ENCODE measurements at places on chromosomes 7 and 10. TPM values are rescaled to one million over a fixed set of nuclear protein-coding genes. Genes with fewer than 3 reads are reported as not detected.

Gene MEOX2
- 0.28 TPM for polyA plus RNA-seq

GRCh38 chr7:120856198-120856597 is 1.7 kb downstream of the TSPAN12 start:
- no peak for DNase-seq

- DNase-seq, result no peak
Observed at GRCh38 chr7:144050093-144050492, 1.3 kb downstream of the OR2A5 start.

Gene STEAP1
- 26.1 TPM for polyA plus RNA-seq

- DNase-seq, result peak; percentile 55
Observed at GRCh38 chr7:130982160-130982638, 248.2 kb upstream of the KLF14 start.

DNA sequence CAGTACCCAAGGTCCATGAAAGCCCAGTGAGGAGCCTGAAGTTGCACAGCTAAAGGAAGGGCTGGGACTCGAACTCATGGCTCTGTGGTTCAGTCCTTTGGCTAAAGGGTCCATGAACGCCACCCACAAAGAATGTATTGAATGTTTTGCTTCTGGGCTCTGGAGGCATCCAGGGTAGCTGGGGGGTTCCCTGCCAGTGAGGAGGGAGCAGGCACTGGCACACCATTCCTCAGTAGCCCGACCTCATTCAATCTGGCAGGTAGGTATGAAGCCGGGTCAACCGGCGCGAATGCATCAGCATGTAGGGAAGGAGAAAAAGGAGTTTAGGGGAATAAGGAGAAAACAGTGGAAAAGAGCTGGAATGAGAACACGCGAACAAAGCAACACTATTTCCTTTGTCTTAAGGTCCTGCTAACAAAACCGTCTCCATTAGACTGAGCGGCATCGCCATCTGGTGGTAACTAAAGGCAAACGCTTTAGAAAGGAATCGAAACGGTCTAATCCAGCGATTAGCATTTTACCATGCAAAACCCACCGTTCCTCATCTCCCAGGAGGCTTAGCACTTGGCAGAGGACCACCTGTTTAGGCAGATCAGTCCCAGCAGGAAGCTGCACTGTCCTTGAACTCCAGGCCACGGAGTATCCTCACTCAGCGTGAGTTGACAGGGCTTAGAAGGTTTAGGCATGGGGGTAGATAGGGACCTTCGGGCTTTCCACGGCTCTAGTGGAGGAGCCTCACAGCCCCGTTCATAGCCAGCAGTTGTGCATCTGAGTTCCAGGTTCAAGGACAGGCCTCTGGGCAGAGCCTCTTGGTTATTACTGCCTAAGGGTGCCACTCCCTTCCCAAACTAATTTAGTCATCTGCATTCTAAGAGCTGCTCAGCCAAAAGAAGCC is 122.8 kb downstream of the UBE2H start:
- peak; percentile 79 for DNase-seq

DNA sequence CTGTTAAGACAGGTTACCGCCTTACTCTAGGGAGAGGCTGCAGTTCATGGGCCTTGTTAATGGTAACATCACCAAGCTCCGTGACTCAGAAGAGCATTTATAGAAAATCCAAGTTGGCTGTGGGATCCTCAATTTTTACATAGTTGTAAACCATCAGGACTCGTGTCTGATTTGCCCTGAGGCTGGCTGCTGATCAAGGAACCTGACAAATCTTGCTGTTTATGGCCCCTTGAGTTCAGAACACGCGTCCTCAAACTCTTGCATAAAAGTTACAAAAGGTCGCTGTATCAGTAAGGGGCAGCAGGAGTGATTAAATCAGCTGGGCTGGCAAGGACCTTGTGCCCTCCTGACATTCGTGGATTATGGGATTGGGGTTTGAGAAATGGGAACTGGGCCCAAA is 4.6 kb downstream of the SLC13A4 start:
- no peak for DNase-seq

- DNase-seq, result no peak
Observed at GRCh38 chr10:122362621-122363020, 11.9 kb upstream of the PLEKHA1 start.

GRCh38 chr7:3106361-3106826 is 62.7 kb upstream of the CARD11 start:
- DNase-seq, result peak; percentile 29

Gene ITPRID1
- polyA plus RNA-seq, result not detected

GRCh38 chr10:89645742-89646172 is 715 bp upstream of the PANK1 start:
- DNase-seq, result no peak

DNA sequence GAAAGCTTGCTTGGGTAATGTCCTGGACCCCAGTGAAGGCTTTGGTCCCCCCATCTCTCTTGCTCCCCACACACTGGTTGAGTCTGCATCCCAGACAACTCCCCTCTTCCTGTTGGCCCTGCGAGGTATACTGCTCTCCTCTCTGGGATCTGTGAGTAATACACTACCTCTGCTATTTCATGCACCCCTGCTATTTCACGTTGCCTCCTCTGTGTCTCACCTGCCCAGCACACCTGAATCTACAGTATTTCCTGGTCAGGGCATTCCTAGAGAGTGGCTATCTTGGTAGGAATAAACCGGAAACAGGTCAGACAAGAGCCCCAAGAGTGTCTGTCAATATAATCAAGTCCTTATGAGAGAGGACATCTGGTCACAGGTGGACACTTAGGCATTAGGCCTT is 114.3 kb upstream of the ODAD2 start:
- DNase-seq, result no peak

Gene CD36
- polyA plus RNA-seq, result 102 TPM

DNA sequence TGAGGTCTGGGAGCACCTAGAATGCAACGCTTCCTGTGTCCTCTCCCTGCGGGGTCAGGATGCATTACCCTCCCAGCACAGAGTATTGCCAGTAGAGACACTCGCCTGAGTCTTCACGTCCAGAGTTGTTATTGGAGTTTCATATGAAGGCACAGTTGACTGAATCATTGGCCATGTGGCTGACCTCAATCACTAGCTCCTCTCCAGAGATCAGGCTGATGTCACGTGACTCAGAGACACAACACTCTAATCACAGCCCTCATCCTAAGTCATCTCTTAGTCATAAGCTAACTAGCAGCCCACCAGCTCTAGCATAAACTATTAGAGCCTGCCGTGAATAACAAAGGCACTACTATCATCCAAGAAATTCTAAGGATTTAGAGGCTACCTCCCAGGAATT is 107.8 kb downstream of the HECW1 start:
- DNase-seq, result peak; percentile 92

Gene PLEKHS1
- not detected for polyA plus RNA-seq

DNA sequence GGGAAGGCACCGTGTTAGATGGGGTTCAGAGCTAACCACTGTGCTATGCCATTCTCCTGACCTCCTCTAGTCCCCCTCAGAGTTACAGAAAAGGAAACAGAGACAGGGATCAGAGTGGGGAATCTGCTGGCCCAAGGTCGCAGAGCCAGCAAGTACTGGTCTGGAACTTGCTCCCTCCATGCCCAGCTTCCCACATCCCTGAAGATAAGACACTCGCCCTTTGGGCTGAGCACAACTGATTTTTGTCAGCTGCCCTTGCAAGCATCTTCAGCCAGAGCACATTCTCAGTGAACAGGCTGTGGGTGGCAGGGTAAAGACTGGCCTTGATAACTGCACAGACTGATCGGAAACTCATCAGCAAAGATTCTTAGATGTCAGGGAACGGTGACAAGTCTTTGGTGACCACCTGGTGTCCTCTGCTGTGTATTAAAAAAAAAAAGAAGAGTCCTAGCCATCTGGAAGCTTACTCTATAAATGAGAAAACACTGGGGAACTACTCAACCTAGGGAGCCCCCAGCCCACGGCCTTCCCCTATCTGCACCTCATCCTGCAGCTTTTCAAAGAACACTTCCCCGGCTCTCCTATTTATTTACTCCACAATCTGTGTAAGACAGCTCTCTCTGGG is 1.3 kb upstream of the SORBS1 start:
- DNase-seq, result no peak

DNA sequence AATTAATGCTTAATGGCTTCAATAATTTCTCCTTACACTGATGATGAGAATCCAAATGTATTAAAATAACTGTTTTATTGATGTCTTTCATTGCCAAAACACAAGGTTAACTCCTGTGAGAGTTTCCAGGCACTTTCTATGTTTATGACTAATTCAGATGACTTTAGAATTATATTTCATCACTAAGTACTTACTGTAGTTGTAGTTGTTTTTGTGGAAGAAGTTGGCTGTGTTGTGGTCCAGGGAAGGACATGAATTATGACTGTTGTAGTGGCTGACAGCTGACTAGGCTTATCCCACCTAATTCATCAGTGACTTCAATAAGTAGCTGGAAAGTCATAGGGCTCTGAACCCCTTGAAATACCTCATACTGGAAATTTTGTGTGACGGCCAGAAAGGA is 254.8 kb downstream of the HGF start:
- peak; percentile 42 for DNase-seq

GRCh38 chr10:100575585-100576281 is 40.0 kb downstream of the HIF1AN start:
- no peak for DNase-seq

- no peak for DNase-seq
Observed at GRCh38 chr7:15303357-15303756, 258.5 kb downstream of the AGMO start.

Gene UFSP1
- 1.1 TPM for polyA plus RNA-seq

DNA sequence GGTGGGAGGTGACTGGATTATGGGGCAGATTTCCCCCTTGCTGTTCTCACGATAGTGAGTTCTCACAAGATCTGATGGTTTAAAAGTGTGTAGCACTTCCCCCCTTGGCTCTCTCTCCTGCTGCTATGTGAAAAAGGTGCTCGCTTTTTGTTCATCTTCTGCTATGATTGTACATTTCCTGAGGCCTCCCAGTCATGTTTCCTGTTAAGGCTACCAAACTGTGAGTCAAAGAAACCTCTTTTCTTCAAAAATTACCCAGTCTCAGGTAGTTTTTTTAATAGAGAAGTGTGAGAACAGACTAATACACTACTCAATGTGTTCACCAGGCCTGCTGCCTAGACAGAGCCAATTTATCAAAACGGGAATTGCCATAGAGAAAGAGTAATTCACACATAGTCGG is 49.7 kb downstream of the SDHAF3 start:
- no peak for DNase-seq

GRCh38 chr10:60652628-60653027 is 125.7 kb upstream of the CDK1 start:
- DNase-seq, result no peak

DNA sequence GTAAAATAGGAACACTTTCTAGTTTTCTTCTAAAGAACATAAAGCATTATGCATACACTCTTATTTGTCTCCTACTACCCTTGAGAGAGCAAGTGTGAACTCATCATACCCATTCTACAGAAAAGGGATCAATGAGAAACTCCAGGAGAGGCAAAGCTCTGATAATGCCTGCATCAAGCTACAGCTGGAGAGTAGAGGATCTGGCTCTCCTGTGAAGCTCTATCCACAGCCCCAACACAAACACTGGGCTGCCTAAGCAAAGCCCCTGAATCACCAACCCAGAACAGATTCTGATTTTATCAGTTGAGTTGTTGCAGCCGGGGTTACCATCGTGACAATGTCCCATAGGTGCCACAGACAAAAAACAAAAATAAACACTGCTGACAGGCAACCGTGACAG is 74.9 kb downstream of the NUDCD3 start:
- DNase-seq, result peak; percentile 16

Gene CALHM3
- not detected for polyA plus RNA-seq

Gene AKAP9
- polyA plus RNA-seq, result 16.6 TPM

DNA sequence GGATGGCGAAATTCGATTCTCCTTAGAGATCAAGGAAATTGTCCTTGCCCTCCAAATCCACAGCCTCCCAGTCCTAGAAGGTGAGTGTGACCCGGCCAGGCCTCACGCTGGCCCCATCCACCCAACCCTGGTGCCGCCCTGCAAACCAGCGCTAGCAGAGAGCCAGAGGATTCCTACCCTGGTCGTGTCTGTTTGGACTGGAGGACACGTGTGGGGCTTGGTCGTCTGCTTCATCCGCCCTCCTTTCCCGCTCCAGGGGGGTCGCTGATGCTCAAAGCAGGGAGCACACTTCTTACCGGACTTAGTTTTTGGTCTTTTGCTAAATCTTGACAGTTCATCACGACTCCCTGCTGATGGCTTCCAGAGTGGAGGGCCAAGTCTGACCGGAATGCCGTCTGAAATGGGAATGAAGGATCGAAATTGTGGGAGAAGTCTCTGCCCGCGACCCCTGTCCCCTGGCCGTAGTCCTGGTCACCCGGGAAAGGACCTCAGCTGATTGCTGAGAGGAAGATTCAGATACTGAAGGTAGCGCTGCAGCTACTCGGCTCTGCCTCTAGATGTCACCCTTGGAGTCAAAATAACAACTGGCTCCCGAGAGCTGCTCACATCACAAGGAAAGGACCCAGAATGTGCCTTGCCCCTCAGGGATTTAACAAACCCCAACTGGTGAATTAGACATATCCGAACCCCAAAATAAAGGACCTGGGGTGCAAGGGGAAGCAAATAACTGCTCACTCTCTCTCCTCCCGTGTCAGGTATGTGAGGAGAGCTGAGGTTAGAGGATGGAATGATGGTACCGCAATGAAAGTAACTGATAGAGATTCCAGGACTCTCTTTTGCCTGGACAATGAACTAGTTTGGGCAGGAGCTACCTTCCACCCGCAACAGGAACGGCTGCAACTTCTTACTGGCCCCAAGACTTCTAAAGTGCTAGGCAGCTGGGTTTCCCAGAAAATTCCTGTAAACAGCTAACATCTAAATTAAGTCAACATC is 23.5 kb upstream of the ORC5 start:
- peak; percentile 64 for DNase-seq

Gene MUC3A
- 0.02 TPM for polyA plus RNA-seq

GRCh38 chr10:104069613-104070012 is 16.1 kb downstream of the COL17A1 start:
- DNase-seq, result no peak

Gene TFPI2
- 57.6 TPM for polyA plus RNA-seq

DNA sequence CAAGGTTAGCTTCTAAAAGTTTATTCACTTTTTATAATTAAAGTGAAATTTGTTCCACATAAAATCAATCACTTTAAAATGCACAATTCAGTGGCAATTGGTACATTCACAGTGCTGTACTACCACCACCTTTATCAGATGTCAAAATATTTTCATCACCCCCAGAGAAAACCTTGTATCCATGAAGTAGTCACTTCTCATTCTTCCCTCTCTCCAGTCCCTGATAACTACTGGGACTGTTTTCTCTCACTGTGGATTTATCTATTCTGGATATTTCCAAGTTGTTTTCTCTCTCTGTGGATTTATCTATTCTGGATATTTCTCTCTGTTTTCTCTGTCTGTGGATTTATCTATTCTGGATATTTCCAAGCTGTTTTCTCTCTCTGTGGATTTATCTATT is 435.4 kb upstream of the CNTNAP2 start:
- DNase-seq, result no peak

DNA sequence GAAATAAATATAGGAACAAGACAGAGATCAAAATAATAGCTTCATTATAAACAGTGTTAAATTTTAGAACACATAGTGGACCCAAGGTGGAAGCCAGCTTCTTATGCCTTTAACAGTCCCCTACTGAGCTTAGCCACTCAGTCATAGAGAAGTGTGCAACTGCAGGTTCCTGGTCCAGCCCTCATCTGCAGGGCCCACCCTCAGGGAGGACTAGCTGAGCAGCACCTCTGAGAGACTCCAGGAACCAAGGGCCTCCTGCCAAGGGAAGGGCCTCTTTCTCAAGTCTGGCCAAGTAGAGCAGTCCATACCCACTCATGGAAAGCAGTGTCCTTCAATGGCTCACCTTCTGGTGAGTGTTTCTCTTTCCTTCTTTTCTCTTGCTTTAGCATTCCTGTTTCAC is 173.7 kb upstream of the PRPS1L1 start:
- no peak for DNase-seq

Measured in fibroblast of lung (primary cell).